ENCODE measurements at places on chromosomes 1 and 21.

- DNase-seq: peak; percentile 93
Observed at GRCh38 chr1:48572646-48573258, 100.7 kb upstream of the SPATA6 start.

- no peak for DNase-seq
Observed at GRCh38 chr1:6028042-6028850, 17.4 kb upstream of the KCNAB2 start.

GRCh38 chr21:43727519-43728153 lies 8.7 kb downstream of the PDXK start:
- no peak for DNase-seq

- DNase-seq: no peak
Observed at GRCh38 chr1:108847494-108847893, 9.4 kb downstream of the AKNAD1 start.

- DNase-seq: no peak
Observed at GRCh38 chr1:183533617-183534174, 56.6 kb downstream of the NCF2 start.

- DNase-seq: no peak
Observed at GRCh38 chr1:106957795-106958194, 98.7 kb upstream of the PRMT6 start.

- DNase-seq: no peak
Observed at GRCh38 chr21:46421191-46421750, 37.4 kb upstream of the DIP2A start.

DNA sequence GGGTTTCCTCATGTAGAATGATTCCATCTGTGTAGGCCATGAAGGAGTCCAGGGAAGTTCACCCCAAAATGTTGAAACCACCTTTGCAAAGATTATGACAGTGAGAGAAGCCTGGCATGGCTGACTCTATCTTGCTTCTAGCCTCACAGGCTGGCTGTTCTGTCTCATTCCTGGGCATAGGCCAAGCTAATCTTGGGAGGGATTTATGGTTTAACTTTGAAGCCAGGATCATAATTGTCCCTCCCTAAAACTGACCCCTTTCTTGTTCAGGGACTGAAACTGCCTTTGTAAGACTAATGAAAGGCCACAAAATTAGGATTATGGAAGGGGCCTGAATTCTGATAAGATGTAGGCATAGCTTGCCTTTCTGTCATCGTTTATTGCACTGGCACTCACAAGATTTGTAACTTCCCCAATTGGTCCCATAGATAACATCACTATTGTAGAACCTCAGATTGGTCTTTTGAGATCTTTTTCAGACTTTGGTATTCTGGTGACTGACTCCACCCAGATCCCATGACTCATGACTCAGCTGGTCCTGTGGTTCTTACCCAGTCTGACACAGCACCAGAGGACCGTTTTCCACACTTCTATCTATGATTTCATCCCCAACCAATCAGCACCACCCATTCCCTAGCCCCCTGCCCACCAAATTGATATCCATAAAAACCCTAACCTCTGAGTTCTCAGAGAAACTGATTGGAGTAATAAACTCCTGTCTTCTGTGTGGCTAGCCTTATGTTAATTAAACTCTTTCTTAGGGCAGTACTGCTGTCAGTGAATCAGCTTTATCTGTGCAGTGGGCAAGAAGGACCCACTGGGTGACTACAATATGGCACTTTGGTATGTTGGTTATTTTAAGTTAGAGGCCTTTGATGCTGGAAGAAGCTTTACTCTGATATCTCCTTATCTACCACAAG lies 13.6 kb upstream of the LAMTOR5 start:
- DNase-seq: no peak

GRCh38 chr1:96722958-96723357 lies 1.4 kb downstream of the PTBP2 start:
- DNase-seq: no peak

DNA sequence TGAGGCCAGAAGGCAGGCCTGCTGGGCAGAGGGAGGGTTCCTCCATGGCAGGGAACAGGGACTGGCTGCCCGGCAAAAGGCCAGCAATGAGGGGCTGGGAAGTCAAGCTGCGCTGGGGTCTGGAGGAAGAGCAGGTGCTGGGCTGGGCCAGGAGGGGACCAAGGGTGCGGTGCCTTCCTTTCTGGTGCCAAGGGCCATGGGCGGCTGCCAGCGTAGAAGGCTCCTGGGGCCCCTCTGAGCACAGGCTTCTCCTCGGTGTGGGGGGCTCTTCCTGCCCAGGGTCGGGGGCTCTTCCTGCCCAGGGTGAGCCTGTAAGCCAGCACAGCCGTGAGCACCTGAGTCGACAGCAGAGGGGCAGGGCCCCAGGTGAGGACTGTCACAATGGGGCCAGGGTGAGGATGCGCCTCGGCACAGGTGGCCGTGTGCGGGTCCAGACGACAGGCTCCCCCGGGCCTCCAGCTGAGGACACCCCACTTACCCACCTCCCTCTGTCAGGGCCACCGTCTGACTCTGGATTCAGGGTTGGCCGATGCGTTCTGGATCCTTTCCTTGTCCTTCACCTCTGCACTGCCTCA lies 10.7 kb upstream of the DNMT3L start:
- DNase-seq: no peak

DNA sequence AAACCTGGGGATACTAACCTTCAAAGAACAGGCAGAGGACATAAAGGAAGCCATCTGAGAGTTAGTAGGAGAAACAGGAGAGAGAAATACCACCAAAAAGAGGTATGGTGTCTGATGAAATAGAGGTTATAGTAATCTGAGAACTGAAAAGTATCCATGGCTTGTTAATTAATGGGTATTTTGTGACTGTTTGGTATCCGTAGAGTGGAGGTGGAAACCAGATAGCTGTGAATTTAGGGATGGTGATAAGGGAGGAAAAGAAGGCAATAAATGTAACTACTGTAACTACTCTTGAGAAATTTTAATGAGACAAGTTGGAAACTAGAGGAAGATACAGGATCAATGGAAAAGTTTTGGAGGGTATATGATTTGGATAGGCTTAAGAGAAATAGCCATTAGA lies 27.5 kb downstream of the PRKAA2 start:
- DNase-seq: no peak

DNA sequence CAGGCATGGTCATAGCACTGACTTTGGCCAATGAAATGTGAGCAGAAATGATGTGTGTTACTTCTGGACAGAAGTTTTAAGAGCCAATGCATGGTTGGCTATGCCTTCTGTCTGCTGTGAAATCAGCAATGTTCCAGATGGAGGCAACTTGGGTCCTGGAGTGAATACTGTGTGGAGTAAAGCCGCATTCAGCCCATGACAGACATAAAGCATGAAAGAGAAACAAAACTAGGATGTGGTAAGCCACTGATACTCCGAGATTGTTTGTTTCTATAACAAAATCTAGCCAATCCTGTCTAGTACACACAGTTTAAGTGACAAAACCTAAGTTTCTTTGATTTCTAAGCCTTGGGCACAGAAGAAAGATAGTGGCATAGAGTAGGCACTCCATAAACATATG lies 47.1 kb upstream of the ARHGAP29 start:
- DNase-seq: no peak

DNA sequence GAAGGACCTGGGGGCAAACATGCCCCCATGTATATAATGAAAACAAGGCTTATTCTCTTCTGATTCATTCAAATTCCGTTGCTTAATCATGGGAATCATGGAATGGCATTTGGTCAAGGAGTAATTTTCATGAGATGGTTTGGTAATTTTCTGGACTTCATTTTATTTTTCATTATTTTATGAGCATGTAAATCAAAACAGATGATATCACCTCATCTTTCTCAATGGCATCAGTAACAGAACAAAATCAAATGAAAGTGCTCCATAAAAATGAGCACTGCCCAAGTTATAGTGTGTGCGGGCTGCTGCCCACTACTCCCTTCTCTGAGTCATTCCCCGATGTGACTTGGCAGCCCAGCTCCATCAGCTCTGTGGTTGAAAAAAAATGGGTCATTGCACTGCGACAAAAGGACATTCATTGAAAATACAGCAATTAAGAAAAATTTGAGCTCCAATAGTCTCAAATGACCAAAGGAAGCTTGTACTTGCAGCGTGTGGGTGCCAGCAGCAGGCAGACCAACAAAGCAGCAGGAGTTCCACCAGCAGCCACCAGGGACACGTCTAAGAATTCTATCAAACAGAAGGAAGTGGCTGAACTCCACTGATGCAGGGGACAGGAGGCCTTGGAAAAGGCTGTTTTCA lies 84.3 kb upstream of the VAV3 start:
- DNase-seq: peak; percentile 41

DNA sequence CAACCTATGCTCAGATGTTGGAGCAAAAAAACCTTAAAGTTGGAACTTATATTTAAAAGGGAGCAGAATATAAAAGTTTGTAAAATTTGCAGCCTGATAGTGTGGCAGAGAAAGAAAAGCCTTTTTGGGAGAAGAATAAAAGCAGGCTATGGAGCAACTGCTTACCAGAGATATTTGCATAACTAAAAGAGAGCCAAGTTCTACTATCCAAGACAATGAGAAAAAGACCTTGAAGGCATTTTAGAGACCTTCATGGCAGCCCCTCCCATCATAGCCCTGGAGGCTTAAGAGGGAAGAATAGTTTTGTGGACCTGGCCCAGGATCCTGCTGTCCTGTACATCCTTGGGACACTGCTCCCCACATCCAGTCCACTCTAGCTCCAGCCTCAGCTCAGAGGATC lies 312.5 kb upstream of the ZRANB2 start:
- no peak for DNase-seq

GRCh38 chr1:50929376-50929958 lies 30.6 kb downstream of the FAF1 start:
- peak; percentile 16 for DNase-seq

GRCh38 chr1:180902541-180902940 lies 10.2 kb upstream of the KIAA1614 start:
- DNase-seq: no peak

- DNase-seq: peak; percentile 33
Observed at GRCh38 chr1:6272868-6273267, 12.0 kb upstream of the GPR153 start.

DNA sequence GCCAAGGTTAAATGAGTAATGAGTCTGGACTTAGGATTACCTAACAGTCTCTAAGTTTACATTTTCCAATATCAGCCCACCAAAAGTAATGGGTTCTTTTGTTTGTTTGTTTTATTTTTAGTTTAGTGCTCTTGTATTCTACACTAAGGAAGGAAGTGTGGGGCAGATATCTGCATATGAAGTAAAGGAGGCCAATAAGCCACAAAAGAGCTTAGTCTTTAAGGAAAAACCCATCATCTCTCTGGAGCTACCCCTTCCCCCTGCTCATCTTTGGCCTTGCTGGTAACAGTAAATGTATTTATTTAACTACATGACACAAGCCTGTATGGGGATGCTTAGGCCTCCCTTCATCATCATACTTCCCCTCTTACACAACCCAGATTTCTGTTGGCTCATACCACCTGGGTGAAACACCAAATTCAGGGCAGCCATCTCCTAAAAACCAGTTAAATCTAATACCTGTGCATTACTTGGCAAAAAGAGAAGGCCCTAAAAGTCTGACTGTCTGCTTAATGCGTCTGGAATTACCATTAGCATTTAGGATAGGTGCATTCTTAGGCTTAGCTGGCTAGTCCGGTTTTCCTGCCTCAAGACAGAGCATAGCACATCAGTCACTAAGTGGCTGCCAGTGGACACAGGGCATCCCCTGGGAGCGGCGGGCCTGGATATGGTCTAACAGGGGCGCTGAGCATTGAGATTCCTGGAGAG lies 96.8 kb upstream of the ADGRL2 start:
- DNase-seq: peak; percentile 53

DNA sequence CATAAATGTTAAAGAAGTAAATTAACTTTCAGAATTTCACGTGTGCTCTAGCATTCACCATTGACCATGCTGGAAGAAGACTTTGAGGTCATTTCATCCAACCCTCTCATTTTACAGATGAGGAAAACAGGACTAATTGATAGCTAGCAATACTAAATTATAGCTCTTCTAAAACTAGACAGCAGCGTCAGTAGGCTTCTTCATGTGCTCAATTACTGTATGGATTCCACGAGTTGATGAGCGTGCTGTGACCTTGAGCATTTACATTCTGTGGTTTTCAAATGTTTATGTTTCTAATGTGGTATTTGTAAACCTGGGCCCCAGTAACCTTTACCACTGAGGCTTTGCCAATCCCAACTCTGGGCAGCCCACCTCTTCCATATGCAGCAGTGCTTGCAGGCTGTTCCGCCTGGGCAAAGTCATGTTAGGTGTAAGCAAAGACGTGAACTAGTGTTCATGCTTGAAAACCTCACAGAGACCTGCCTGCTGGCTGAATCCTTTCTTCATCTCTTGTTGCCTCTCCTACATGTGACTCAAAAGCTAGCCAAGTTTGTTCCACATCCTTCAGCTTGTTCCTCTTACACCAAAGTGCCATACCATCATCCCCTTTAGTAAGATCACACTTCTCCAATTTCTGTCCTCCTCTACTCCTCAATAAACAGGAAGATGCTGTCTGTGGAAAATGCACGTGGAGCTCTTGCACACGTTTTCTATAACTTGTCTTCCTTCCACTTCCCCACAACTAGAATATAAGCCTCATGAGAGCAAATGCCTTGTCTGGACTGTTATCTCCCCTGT lies 17.2 kb downstream of the KCNJ15 start:
- no peak for DNase-seq

DNA sequence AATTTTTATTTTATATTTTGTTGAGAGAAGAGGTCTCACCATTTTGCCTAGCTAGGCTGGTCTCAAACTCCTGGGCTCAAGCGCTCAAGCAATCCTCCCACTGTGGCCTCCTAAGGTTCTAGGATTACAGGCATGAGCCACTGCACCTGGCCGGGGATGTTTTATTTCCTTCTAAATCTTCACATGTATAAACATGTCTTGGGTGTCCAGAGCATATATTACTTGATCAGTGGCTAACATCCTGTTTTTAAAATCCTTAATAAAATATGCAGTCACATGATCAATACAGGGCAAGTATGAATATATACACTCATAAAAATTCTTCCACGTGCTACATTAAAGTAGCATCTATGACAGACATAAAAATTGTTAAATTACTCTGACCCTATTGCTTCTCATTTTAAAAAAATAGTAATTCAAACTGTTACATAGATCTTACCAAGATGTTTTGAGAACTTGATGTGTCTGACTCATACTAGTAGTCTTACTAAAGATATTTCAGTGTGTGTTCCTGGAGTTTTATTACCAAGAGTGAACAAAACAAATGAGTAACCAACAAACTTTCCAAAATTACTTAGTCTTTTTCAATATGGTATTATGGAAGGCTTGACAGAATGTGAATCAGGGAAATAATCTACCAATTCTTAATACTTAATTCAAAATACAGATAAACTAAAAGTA lies 222.5 kb downstream of the SLC45A1 start:
- DNase-seq: no peak

- no peak for DNase-seq
Observed at GRCh38 chr1:151820940-151821339, 10.7 kb downstream of the RORC start.

GRCh38 chr1:155859881-155860871 lies 809 bp downstream of the SYT11 start:
- DNase-seq: peak; percentile 53

- DNase-seq: no peak
Observed at GRCh38 chr1:20614131-20614579, 19.1 kb upstream of the PINK1 start.

GRCh38 chr21:35573472-35574374 lies 486.6 kb downstream of the SETD4 start:
- DNase-seq: no peak

GRCh38 chr1:227397354-227397978 lies 79.2 kb upstream of the CDC42BPA start:
- no peak for DNase-seq
